ENCODE measurements at places on chromosomes 4 and X. TPM values are rescaled to one million over a fixed set of nuclear protein-coding genes. Genes with fewer than 3 reads are reported as not detected.

DNA sequence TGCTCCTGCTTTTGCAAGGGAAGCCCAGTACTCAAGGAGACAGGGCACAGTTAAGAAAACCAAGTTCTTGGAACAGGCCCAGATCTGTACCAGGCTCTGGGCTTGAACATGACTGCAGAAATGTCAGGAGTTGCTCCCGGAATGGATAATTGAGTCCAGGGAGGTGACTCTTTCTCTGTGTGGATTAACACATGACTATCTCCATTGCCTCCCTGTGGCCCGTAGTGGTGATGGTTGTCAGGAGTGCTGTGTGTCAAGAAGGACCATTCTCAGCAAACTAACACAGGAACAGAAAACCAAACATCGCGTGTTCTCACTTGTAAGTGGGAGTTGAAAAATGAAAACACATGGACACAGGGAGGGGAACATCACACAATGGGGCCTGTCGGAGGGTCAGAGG, 39.9 kb downstream of the CCKAR start:
- no peak overlapping the region for H3K4me3 ChIP-seq
- no peaks in the 10 kb centered on the region for H3K4me1 ChIP-seq
- no peak for DNase-seq
- no peaks in the 10 kb centered on the region for H3K27me3 ChIP-seq

DNA sequence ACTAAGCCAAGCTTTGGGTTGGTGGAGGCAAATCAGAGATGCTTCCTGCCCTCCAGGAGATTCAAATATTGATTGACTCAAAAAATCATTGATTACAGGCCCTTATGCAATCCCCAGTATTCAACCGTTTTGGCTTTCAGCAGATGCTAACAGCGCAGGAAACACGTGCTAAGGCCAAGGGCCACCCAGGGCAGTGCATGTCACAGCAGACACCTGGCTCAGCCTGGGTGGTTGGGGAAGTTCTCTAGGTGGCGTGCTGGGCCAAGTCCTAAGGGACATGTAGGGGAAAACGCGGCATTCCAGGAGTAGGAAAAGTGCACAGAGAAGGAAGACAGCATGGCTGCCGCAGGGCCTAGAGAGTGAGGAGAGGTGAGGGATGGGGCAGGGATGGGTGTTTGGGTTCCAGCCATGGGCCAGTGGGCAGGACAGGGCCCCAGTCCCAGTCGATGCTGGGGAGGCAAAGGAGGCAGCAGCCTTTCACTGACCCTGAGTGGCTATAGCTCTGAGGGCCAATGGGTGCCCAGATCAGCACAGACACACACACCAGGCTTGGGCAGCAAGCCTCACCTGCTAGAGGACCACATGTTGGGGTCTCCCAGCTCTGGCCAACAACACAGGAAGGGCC, 239.1 kb downstream of the EVC2 start:
- H3K36me3 ChIP-seq, result no peaks in the 10 kb centered on the region
- peaks cover 5% of the 10 kb centered on the region for H3K4me1 ChIP-seq
- H3K27ac ChIP-seq, result no peak overlapping the region
- DNase-seq, result no peak
- no peak overlapping the region for H3K4me3 ChIP-seq
- H3K27me3 ChIP-seq, result no peaks in the 10 kb centered on the region

DNA sequence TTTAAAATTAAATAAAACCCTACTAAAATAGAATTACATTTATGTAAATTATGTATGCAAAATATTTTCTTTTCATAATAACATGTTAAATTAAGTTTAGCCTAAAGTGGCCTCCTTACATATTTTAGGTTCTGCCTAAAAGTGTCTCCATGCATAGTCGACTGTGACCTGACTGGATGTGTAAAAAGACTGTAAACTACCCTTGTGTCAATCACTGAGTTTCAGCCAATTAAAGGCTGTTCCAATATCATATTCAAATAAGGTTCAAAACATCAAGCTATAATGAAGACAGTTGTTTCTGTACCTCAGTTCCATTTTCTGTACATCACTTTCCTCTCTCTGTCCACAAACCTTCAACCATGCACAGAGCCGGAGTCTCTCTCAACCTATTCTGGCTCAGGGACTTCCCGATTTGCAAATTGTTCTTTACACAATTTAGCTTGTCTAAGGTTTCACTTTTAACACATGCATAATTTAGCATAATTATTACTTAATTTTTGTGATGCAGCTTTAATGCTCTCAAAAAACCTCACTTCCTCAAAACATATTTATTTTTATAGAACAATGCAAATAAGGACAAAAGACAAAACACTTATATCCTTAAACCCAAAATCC, 60.1 kb downstream of the SH3RF1 start:
- no peak overlapping the region for H3K27ac ChIP-seq
- H3K36me3 ChIP-seq, result no peaks in the 10 kb centered on the region
- H3K4me3 ChIP-seq, result no peak overlapping the region
- H3K27me3 ChIP-seq, result no peaks in the 10 kb centered on the region
- DNase-seq, result no peak
- H3K4me1 ChIP-seq, result no peaks in the 10 kb centered on the region

GRCh38 chr4:84499624-84499982, 511 bp upstream of the NKX6-1 start:
- H3K4me3 ChIP-seq, result no peak overlapping the region
- H3K27me3 ChIP-seq, result peaks cover 92% of the 10 kb centered on the region
- no peak for DNase-seq
- H3K27ac ChIP-seq, result no peak overlapping the region
- no peaks in the 10 kb centered on the region for H3K36me3 ChIP-seq

GRCh38 chrX:13742397-13743176, 8.0 kb downstream of the OFD1 start:
- no peaks in the 10 kb centered on the region for H3K4me1 ChIP-seq
- H3K27me3 ChIP-seq, result peaks cover 7% of the 10 kb centered on the region
- H3K36me3 ChIP-seq, result no peaks in the 10 kb centered on the region
- no peak for DNase-seq
- H3K4me3 ChIP-seq, result no peak overlapping the region

DNA sequence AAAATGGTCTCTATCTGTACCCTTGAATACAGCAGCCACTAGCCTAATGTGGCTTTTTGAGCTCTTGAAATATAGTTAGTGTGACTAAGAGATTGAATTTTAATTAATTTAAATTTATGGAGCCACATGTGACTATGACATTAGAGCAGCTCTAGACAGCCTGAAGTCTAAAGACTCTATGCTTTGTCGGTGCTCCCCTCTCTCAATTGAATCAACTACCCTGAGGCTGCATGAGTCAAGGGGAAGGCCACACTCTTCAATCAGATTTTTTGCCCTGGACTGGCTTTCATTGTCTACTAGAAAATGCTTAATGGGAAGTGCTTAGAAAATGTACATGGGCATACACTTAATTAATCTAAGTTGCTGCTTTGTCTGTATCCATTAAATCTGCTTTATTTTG, 11.7 kb downstream of the TLR7 start:
- no peak overlapping the region for H3K27ac ChIP-seq
- no peak overlapping the region for H3K4me3 ChIP-seq
- peaks cover 4% of the 10 kb centered on the region for H3K27me3 ChIP-seq
- DNase-seq, result no peak
- H3K36me3 ChIP-seq, result no peaks in the 10 kb centered on the region
- peaks cover 4% of the 10 kb centered on the region for H3K4me1 ChIP-seq

DNA sequence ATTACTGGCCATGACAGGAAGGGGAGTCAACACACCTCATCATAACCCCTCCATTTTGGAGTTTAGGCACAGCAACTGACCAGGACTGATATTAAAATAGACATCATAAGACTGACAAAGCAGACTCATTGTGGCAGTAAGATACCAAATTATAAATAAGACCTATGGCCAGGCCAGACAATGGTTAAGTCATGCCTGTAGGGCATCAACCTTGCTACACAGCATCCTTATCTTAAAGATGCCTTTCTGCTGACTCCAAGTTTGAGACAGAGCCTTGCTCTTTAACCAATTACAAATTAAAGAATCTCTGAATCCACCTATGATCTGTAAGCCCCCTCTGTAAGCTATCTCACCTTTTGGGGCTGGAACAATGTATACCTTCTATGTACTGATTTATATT, 65.5 kb downstream of the VCX2 start:
- no peak overlapping the region for H3K27ac ChIP-seq
- H3K4me3 ChIP-seq, result no peak overlapping the region

DNA sequence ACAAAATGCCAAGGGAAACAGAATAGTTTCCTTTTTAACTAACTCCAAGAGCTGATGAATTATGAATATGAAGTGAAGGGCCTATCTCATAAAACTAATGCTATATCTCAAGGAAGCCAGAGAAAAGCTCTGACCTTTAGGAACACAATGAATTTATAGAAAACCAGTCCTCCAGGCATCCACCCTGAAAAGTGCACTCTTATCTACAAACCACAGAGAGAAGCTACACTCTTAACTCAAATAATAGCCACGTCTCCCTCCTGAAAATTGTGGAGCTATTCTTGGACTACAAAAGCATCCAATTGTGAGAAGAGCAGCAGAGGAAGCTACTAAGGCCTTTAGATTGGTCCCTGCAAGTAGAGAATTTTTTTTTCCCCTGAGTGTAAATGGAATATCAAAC, 253.9 kb downstream of the IL15 start:
- no peaks in the 10 kb centered on the region for H3K4me1 ChIP-seq
- H3K27me3 ChIP-seq, result no peaks in the 10 kb centered on the region
- H3K4me3 ChIP-seq, result no peak overlapping the region
- H3K36me3 ChIP-seq, result no peaks in the 10 kb centered on the region
- no peak for DNase-seq
- no peak overlapping the region for H3K27ac ChIP-seq

DNA sequence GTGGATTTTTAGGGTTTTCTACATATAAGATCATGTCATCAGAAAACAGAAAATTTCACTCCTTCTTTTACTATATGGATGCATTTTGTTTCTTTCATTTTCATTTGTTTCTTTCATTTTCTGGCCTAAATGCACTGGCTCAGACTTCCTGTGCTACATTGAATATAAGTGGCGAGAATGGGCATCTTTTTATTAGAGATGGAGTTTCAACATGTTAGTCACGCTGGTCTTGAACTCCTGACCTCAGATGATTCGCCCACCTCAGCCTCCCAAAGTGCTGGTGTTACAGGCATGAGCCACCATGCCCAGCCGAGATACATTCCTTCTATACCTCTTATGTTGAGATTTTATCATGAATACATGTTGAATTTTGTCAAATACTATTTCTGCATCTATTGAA, 61.8 kb downstream of the BRWD3 start:
- no peak for DNase-seq
- H3K27ac ChIP-seq, result no peak overlapping the region
- H3K36me3 ChIP-seq, result peaks cover 9% of the 10 kb centered on the region
- H3K4me3 ChIP-seq, result no peak overlapping the region
- H3K4me1 ChIP-seq, result no peaks in the 10 kb centered on the region
- no peaks in the 10 kb centered on the region for H3K27me3 ChIP-seq

- H3K27ac ChIP-seq, result no peak overlapping the region
- H3K36me3 ChIP-seq, result no peaks in the 10 kb centered on the region
- H3K4me1 ChIP-seq, result no peaks in the 10 kb centered on the region
- no peak for DNase-seq
- H3K27me3 ChIP-seq, result no peaks in the 10 kb centered on the region
Measured at GRCh38 chrX:48475296-48475695, 703 bp upstream of the FTSJ1 start.

DNA sequence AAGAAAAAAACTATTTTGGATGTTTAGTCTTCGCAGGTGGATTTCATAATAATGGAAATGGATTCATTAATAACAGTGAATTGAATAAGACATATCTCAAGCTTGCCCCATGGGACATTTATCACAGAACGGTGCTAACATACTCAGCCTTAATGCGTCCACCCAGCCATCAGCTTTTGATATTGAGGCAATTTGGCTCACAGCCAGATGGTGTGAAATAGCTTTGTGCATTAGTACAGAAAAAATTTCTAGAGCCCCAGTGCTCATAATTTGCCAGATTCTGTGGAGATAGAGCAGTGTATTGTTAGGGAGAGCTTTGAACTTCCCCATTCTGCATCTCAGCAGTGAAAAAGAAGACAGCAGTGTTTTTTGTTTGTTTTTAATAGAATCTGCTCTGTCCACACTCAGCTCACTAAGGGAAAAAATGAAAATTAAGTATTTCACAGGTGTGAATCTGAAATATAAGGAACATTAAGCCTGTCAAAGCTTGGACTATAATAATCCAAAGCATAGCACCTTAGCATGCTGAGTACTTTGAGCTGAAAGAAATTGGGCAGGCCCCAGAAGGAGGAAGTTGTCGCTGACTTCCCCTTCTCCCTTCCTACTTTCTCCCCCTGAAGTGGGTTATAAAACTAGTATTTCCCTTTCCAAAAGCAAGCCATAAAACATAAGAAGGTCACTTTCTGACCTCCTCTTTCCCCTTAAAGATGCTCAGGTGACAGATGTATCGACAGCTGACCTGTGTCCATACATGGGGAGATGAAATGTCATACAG, 295.8 kb downstream of the MAGEB5 start:
- no peaks in the 10 kb centered on the region for H3K36me3 ChIP-seq
- no peaks in the 10 kb centered on the region for H3K4me1 ChIP-seq
- DNase-seq, result no peak
- no peaks in the 10 kb centered on the region for H3K27me3 ChIP-seq

KLF8 gene
- total RNA-seq, result 12.6 TPM

DNA sequence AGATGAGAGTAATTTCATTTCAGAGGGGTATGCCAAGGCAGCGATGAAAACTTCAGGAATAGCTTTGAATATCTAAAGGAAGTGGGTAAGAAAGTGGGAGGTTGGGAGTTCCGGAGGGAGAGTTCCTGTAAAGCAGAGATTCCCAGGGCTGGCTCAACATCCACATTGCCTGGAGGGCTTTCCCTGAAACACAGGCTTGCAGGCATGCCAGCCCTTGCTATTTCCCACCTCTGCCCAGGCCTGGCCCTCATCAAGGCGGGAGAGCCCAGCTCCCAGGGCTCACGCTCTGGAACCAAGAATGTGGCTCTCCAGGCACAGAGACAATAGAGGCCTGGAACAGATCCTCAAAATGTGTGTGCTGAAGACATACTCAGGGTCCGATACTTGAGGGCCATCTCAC, 43.8 kb upstream of the CLDN34 start:
- no peaks in the 10 kb centered on the region for H3K27me3 ChIP-seq
- H3K27ac ChIP-seq, result no peak overlapping the region
- no peak for DNase-seq
- peaks cover 3% of the 10 kb centered on the region for H3K36me3 ChIP-seq

MAD2L1 gene
- total RNA-seq, result 3.1 TPM

DNA sequence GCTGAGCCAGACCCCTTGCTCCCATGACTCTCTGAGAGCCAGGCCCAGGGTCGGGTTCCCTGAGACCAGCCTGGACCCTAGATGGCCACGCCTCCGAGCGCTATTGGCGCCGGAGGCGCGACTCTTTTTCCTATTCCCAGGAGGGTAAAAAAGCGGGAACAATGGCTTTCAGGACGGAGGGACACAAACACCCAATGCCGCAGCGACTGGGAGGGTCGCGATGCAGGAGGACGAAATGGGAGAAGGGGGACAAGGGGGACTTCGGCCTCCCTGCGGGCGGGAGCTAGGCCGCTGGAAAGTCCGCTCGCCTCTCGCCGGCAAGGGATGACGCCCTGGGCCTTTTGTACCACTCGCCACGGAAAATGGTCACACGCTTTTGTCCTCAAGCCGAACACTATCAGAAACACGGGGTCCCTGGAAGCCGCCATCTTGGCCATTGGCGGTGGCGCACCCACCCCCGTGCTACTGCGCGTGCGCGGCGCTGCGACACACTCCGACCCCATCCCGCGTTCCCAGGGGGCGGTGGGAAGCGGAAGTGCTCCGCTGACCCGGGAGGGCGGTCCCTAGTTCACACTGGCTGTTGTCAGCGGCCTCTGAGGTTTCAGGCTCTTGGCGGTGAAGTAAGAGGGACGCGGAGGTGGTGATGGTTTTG, 98.4 kb downstream of the ZNF674 start:
- H3K4me3 ChIP-seq, result peak overlapping the region; percentile 70
- H3K27me3 ChIP-seq, result peaks cover 3% of the 10 kb centered on the region
- H3K4me1 ChIP-seq, result no peaks in the 10 kb centered on the region
- DNase-seq, result peak; percentile 92
- H3K36me3 ChIP-seq, result no peaks in the 10 kb centered on the region
- peak overlapping the region; percentile 90 for H3K27ac ChIP-seq

GRCh38 chr4:8213121-8213520, 14.0 kb downstream of the SH3TC1 start:
- no peaks in the 10 kb centered on the region for H3K27me3 ChIP-seq
- no peak for DNase-seq
- H3K4me3 ChIP-seq, result no peak overlapping the region
